Muscle of back (tissue), 13 donors: ENCODE measurements at places on chromosomes 16 and 17.

DNA sequence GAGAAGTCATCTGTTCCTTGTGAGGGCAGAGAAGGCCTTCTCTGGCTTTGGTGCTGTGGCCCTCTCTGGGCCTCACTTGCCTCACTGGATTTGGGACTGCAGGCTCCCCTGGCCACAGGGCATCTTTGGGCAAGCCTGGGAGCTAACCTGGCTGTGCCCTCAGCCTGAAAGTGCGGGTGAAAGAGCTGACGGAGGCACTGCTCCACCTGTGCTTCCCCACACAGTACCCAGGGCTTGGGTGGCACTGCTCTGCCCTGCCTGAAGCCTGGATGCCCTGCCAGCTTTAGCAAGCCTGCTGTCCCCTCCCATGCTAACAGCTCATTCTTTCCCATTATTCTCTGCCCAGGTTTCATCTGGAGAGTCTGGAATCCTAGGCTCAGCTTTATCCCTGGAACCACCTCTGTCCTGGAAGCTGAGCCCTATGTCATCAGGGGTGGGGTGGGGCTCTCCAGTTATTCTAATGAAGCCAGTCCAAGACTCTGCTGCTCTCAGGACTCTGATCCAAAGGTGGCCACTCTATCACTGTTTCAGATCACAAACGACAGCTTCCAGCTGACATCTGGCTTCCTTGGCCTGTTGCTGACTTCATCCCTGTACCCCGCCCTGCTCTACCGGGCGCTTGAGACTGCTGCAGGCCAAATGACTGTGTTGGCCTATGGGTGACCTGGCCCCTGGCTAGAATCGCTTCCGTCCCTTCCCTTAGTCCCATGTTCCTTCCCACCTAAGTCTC is 29.3 kb downstream of the HIC1 start:
- no peak for DNase-seq

DNA sequence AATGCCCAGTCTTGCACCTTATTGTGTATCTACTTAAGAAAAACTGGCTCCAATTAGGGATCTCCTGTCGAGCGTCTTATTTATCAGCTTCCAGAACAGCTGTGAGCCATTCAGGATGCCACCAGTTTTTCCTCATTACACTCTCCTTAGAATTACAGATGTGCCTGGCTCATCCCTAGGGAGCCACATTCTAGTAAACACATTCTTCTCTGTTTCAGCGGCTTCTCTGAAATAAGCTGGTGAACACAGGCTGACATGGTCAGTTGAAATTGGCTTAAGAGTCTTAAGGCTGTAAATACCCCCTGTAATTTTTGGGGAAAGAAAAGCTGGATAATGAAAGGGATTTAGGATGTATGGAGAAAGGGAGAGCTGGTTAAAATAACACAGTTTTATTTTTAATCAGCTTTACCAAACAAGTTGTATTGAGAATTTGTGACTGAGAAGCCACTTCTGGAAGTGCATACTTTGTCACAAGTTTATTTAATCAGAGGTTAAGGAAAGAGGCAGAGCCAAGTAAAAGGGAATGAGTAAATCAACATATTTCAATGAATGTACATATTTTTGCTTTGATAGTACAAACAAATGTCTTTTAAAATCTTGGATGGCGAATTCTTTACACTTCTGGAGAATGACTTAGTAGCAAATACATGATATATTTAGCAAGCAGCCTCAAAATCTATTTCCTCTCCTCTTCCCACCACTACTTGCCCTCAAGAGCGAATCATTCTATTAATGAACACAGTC is 562.0 kb upstream of the GOT2 start:
- peak; percentile 3 for DNase-seq

GRCh38 chr16:12197812-12198211 is 221.3 kb downstream of the SNX29 start:
- no peak for DNase-seq

- DNase-seq: no peak
Measured at GRCh38 chr16:84607694-84608093, 10.2 kb downstream of the COTL1 start.
